ENCODE measurements at places on chromosomes 5 and 9.

GRCh38 chr9:33236571-33236970 is 3.4 kb upstream of the SPINK4 start:
- no peak for DNase-seq

DNA sequence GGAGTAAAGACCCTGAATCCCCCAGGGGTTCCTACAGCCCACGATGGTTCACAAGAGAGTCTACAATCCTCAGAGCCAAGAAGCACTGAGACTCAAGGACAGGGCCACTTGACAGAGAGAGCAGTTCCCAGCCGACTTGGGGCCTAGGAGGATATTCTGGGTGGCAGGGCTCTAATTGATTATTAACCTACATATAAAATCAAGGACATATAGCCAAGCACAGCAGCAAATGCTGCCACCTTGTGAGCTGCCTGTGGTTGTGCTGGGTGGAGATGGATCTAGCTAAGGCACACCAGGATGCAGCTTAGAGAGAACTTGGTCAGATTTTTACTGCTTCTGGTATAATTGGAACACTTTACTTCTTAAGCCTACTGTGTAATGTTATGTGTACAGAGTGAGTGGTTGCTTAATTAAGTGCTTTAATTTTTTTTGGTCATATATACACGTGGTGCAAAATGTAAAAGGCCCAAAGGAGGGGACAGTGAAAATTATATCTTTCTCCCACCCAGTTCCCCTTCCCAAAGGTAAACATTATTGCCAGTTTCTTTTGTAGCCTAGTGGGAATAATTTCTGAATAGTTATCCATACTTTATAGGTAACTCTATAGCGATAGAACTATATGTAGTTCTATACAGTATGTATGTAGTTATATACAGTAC is 78.8 kb downstream of the F2RL2 start:
- peak; percentile 79 for DNase-seq

DNA sequence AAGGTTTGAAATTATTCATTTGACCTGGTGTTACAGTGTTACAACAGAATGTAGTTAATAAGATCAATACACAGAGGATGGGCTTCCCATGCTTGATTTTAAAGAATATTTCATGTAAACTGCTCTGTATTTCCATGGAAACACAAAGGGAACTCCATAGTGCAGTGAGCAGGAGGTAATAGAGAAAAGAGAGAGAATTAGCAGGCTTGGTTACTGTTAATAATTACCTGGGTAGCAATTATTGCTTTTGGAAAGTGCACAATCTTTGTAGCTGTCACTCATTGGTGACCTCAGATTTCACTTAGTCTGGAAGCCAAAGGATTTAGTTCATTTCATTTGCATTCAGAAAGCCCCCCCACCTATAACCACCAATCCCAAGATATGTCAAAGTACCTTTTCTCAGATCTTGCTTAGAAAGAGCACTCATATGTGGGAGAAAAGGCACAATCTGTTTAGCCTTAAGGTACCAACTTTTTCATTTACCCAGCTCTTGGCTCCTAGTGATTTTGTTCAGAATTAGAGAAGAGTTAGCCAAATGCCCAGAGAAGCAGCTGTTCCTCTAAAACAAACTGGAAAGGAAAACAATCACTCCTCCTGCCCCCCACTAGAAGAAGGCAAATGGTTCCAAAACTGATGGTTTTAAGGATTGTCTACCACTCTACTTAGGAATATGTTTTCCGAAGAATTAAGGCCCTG is 234.5 kb upstream of the SLC24A2 start:
- no peak for DNase-seq

DNA sequence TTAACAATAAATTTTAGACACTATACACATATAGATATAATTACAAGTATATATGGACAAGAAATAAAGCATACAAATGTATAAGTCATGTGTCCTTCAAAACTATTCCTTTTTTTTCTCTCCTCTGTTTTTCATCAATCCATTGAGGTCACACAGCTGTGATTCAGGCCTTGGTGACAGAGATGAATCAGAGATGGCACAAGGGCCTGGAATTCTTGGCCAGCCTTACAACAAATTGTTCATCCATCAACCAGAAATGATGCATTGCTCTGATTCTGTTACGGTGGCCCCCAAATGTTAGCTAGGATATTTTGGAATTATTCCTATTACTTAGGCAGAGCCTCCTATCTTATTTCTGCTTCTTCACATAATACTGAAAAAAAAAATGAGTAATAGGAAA is 108.7 kb upstream of the MPDZ start:
- no peak for DNase-seq

DNA sequence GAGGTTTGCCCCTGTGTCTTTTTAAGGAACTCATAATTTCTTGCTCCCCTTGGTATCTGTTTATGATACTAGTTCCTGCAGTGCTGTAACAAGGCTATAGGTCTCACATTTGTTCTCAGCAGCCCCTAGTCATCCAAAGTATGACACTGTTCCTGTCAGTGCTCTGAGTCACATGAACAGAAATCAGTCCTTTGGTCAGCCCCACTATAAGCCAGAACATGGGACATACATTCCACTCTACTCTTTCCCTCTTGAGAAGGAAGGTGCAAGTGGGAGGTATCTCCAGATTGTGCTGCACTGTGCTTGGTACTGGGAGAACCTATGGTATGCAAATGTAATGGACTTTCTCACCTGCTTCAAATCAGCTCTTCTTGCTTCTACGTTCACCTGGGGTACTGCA is 87.0 kb downstream of the IARS1 start:
- DNase-seq: peak; percentile 47

- no peak for DNase-seq
Observed at GRCh38 chr5:154732212-154732611, 23.0 kb upstream of the LARP1 start.

DNA sequence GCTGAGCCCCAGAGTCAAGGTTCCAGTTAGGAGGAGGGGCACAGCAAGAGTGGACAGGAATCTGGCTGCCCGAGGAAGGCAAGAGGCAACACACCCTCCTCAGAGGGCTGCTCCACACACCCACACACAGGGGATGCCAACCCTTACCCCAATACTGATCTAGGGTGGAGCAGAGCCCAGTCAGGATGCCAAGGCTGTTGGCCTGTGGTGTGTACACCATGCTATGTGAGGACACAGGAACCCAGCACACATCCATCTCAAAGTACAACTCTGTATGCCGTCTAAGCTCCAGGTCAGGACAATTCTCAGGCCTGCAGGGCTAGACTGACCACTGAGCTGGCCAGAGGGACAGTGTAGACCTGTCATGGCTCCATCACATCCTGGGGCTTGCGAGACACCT is 2.6 kb downstream of the SEPTIN8 start:
- no peak for DNase-seq

DNA sequence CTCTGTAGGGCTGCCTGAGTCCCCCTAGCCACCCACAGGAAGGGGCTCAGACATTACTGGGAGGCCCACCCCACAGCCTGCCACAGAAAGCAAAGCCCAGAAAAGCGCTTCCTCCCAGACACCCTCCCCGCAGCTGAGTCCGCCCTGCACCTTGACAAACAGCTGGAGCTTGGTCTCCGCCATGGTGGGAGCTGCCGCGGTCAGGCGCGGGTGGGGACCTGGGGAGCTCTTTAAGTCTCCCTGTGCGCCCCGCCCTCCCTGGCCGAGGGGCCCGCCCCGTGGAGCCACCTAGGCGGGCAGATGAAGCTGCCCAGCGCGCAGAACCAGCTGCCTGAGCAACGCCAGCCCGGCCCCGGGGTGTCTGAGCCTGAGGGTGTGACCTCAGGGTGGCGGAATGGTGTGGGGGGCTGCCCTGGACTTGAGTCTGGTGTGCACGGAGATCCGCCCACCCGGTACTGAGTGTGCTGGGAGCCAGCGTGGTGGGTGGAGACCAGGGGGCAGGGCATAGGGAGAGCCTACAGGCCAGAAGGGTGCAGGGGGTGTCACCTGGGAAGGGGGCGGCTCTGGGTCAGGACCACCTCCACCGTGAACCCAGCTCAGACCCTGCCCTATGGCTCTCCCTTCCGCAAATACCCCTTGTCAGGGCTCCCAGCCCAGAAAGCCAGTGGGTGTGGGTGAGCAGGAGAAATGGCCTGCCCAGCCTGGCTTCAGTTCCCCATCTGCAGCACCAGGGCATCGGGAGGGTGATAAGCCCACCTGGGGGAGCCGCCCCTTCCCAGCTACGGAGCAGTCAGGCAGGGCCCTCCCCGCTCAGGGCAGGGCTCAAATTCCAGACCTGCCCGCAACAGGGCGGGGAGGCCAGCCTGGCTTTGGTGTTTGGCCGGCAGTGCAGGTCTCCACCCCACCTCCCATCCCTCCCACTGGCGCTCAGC is at the start of gene CLIC3:
TSS of gene CLIC3 (minus strand) at position 208 of the 932 bp plus-strand sequence. CDS start at position 183, 25 bp downstream.
- peak; percentile 10 for DNase-seq

DNA sequence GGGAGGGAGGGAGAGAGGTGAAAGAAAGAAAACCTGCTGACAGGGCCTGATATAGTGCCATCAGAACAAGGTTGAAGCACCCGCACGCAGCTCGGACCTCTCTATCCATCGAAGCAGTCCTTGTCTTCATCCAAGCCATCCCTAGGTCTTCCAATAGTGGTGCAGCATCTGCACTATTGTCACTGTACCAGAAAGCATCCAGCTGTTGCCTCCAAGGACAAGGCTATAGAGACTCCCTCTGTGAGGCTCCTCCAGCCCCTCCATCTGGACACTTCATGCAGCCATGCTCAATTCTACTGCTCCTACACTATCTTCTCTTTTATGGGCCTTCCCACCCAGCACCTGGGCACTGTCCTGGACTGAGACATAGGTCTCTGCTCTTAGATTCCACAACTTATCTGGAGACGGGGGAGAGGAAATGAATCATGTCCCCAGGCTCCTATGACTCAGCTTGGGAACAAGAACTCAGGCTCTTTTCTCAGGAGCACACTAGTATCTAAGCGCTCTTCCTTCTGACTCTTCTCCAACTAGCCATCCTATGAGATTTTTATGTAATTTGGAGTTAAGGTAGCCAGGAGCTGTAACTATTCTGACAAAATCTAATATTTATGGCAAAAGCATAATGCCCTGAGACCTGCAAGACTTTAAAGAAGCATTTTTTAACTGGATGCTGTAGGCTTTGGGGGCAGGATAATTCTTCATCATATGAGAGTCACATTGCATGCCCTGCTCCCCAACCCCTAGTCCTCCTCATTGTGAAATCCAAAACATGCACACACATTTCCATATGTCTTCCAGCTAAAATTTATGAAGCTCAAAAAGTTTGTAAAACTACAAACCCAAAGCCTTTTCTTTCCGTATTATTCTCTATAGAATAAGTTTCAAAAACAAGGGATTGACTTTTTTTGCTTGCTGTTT is 446.8 kb downstream of the CCDC171 start:
- DNase-seq: no peak

- DNase-seq: no peak
Observed at GRCh38 chr9:107229241-107229741, 53.8 kb upstream of the RAD23B start.

DNA sequence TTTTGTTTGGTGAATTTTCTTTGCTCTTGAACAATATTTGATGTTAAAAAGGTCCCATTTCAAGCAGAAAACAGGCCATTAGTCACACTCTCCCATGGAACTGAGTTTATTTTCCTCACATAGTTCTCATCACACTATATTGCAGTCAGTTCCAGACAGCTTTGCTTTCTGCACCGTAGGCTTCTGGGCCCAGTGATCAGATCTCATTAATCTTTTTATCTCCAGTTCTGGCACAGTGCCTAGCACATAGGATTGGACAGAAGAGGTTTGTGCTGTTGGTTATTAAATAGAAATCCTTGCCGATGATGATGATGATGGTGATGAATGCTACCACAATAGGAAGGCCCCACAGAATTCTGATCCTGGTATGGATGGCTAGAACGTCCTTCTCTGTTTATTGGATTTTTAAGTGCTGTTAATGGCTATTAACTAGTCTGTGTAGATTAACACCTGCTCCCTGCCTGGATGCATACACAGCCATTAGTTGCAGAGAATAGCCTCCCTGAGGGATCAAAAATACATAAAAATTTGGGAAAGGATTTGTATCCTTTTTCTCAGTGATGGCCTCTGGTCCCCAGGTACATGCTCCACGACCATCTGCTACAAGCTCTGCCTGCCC is 52.0 kb upstream of the NTRK2 start:
- no peak for DNase-seq

DNA sequence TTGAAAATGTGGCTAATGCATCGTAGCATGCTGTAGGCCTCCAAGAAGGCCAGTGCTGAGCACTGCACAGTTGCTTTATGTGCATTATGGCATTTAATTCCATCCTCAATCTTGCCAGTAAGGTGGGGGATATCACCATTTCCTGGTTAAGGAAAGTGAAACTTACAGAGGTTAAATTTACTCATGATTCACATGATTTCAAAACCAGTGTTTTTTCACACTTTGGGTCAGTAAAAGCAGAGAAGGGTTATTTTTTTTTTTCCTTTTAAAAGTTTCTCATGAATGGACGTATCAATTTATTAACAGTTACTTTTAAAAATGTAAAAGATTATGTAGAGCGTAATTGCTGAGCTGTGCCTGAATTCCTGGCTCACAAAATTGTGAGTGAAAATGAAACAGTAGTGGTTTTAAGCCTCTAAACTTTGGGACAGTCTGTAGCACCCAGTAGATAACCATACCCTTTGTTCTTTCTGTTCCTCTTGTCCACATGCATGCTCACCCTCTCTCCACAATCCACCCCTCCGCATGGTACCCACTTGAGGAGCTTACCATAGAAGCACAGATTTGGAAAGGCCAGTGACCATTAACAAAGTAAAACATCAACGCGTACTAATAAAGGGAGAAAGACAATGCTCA is 21.2 kb downstream of the MAST4 start:
- peak; percentile 55 for DNase-seq

- no peak for DNase-seq
Observed at GRCh38 chr9:73847536-73847935, 649.6 kb upstream of the RORB start.

GRCh38 chr5:136094189-136094912 is 38.3 kb upstream of the SMAD5 start:
- DNase-seq: peak; percentile 58

- peak; percentile 47 for DNase-seq
Observed at GRCh38 chr5:40223884-40224402, 455.8 kb upstream of the PTGER4 start.

GRCh38 chr5:135367076-135367475 is 32.0 kb downstream of the MACROH2A1 start:
- DNase-seq: no peak

GRCh38 chr9:99602854-99603253 is 218.8 kb upstream of the NR4A3 start:
- peak; percentile 69 for DNase-seq

DNA sequence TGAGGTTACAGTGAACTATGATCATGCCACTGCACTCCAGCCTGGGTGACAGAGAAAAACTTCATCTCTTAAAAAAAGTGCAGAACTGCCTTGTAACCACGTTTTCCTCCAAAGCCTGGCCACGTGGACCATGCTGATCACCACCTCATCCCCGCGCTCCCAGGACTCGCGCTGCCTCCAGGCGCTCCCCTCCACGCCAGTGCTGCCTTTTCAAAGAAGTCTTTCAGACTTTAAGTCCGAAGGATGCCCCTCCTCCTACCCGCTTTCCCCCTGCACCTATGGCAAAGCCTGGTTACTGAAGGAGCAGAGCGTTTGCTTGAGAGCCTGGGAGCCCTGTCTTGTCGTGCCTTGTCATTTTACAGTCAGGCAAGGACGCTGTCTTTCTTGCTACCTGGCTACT is 43.8 kb downstream of the HABP4 start:
- DNase-seq: no peak

- DNase-seq: peak; percentile 55
Observed at GRCh38 chr5:73135429-73136054, 15.2 kb downstream of the TMEM171 start.

GRCh38 chr5:17854901-17855300 is 220.6 kb downstream of the TAF11L14 start:
- DNase-seq: no peak
